ENCODE measurements at places on chromosomes 4 and X.

GRCh38 chrX:150143721-150144440 is 205.6 kb upstream of the EOLA2 start:
- DNase-seq, result no peak

- no peak for DNase-seq
Observed at GRCh38 chr4:186819342-186820086, 95.9 kb upstream of the FAT1 start.

- DNase-seq, result peak; percentile 84
Observed at GRCh38 chr4:48375651-48376304, 34.4 kb downstream of the SLAIN2 start.

- DNase-seq, result no peak
Observed at GRCh38 chr4:82213485-82214417, 160.0 kb downstream of the HNRNPD start.

DNA sequence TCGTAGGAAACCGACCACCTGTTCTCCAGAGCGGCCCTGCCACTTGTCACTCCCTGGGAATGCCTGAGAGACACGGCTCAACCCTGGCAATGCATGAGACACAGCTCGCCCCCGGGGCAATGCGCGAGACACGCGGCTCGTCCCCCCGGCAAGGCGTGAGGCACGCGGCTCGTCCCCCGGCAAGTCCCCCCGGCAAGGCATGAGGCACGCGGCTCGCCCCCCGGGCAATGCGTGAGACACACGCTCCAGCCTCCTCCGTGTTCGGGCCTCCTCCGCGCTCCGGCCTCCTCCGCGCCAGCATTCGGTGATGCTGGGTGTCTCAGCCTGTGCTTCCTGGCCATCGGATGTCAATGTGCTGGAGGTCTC is 27.5 kb upstream of the CPLX1 start:
- DNase-seq, result no peak

DNA sequence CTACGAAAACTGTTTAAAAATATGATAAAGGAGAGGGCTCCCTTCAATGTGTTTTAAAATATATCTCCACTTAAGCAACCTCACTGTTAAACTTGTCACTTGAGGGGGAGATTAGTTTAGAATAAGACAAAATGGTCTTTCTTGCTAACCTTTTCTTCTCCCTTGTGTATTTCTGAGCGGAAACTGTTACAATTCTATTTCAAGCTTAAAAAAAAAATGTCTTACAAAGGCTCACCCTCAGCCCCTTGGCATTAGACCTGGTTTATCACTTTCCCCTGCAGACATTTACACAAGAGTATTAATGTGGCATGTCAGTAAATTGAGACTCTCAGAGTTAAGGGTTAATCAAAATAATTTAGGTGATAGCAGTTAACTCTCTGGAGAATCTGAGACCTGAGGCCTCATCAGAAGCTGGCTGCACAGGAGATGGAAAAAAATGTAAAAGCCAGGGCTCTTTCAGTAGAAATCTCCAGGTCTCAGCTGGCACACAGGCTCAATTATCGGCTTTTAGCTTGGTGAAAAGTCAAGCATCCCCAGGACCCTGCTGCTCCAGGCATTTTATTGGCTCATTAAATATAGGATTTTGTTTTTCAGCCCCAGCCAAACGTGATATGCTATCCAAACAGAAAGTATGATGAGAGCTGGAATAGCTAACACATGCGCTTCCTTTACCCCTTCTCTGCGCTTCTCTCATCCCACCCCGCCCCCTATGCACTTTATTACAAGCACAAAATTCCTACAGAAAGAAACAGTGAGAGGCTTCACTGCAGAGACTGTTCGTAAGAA is 130.5 kb downstream of the PPA2 start:
- DNase-seq, result peak; percentile 8

- peak; percentile 47 for DNase-seq
Observed at GRCh38 chrX:102863735-102864134, 73.3 kb upstream of the RAB40AL start.

- DNase-seq, result no peak
Observed at GRCh38 chrX:1151378-1152077, 60.9 kb downstream of the CRLF2 start.

DNA sequence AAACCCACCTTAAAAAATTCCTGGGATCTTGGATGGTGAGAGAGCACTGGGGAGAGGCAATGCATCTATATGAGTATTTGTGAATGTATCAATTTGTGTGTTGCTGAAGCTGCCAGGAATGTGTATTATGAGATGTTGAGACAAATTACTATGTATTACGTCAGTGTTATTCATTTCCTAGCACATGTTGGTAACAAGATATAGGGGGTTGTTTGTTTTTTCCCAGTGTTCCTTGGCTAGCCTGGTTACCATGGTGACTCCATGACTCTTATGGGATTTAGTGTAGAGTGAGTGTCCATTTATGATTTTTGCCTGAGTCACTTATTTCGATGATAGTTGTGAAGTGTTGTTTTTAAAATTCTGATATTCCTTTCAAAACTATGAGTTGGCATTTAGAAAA is 65.6 kb downstream of the RAB40A start:
- peak; percentile 79 for DNase-seq

DNA sequence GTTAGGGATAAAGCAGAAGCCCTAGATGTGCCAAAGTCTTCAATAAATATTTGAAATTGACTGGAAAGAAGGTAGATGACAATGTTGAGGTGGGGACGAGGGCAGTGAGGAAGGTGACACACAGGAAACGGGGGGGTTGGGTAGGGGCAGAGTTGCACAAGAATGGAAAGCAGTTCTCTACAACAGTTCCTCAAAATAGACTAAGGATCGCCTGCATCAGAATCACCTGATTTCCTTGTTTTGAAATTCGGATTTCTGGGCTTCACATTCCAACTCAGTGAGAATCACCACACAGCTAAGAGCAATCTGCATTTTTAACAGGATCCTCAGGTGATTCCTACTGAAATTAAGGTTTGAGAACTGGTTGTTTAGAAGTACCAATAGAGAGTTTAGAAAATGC is 70.6 kb downstream of the ARFIP1 start:
- no peak for DNase-seq

- no peak for DNase-seq
Observed at GRCh38 chr4:186563761-186564160, 8.4 kb upstream of the MTNR1A start.

- DNase-seq, result no peak
Observed at GRCh38 chr4:48450740-48451139, 32.4 kb upstream of the SLC10A4 start.

DNA sequence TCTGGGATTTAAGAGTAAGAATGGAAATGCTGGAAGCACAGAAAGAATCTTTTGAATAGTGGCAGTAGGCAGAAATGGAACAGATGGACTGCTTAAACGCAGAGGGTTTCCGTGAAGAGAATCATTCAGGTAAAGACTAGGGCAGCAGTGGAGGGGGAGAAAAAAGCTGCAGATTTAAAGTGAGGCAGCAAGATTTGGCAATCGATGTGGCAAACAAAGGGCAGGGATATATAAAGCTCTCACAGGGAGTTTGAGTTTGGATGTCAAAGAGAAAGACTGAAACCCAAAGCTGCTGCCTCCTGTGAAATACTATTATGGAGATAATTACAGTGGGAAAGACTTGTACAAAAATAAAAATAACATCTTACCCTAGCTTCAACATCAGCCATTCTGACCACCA is 384.0 kb downstream of the CENPC start:
- DNase-seq, result no peak

DNA sequence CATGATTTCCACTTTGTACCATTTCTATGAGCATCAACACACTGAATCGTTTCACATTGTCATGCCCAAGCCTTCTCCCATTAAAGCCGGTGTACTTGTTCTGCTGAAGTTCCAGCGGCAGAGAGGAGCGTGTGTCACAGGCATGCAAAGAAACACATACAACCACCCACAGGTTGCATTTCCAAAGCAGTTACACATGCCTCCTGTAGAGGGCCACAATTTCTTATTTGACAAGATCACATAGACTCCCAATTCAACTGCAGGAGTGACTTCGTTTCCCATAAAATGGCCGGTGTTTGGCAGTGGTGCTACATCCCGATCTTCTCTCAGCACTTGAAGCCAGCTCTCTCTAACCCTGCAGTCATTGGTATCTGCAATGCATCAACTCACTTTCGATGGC is 992.6 kb downstream of the NLGN4X start:
- DNase-seq, result no peak

GRCh38 chr4:96483308-96484030 is 643.6 kb downstream of the PDHA2 start:
- DNase-seq, result no peak

- no peak for DNase-seq
Observed at GRCh38 chrX:79443121-79443520, 76.0 kb upstream of the ITM2A start.

DNA sequence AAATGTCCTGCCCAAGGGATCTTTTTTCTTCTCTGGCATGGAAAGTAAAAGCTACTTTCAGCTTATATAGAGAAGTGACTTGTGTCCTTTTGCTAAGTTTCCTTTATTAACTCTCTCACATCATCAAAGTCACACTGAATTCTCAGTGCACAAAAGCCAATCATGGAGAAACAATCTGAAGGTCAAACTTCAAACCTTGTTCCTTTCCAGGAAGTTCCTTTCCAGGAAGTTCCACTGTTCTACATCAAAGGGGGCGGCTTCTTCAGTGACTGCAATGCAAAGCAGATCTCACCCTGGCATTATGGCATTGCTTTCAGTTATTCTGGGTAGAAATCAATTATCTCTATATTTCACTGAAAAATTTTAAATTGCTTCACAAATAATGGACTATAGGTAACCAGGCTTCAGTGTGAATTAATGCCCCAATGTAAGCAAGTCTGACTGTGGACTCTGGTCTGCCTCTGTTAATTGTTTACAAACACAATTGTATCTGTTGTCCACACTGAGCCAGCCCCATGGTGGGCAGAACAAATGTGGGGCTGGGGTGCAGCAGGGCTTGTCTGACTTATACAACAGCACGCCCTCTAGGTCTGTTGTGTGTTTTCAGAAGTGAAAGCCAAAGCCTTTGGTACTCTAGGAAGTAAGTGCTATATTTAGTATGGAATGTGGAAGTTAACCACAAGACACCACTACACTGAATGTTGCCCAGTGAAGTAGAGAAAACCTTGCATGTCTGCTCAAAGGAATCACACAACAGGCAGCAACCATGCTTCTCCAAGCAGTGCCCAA is 98.8 kb downstream of the CDS1 start:
- peak; percentile 56 for DNase-seq

- no peak for DNase-seq
Observed at GRCh38 chr4:163536091-163536490, 41.6 kb downstream of the TMA16 start.

GRCh38 chr4:133377286-133377685 is 228.2 kb downstream of the PCDH10 start:
- no peak for DNase-seq

GRCh38 chrX:137428766-137429591 is 136.9 kb upstream of the ZIC3 start:
- no peak for DNase-seq

DNA sequence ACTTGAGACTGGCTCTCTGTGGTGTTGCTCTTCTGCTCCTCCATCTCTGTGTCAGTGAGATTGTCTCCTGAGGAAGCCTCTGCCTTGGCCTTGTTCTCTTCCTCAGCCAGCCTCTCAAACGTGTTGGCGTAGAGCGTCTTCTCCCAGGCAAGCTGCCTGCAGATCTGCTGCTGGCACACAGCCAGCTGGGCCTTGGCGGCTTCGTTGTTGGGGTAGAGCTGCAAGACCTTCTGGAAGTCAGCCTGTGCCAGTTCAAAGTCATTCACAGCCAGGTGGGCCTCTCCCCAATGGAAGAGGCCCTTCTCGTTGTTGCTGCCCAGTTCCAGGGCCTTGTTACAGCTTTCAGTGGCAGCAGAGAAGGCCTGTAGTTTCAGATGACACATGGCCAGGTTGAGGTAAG is 159.1 kb downstream of the NDST3 start:
- DNase-seq, result no peak

- DNase-seq, result peak; percentile 93
Observed at GRCh38 chr4:138875891-138876608, 139.5 kb upstream of the NOCT start.

- DNase-seq, result no peak
Observed at GRCh38 chr4:141797966-141798365, 161.6 kb downstream of the IL15 start.

- DNase-seq, result no peak
Observed at GRCh38 chr4:153804722-153805121, 15.8 kb upstream of the SFRP2 start.

DNA sequence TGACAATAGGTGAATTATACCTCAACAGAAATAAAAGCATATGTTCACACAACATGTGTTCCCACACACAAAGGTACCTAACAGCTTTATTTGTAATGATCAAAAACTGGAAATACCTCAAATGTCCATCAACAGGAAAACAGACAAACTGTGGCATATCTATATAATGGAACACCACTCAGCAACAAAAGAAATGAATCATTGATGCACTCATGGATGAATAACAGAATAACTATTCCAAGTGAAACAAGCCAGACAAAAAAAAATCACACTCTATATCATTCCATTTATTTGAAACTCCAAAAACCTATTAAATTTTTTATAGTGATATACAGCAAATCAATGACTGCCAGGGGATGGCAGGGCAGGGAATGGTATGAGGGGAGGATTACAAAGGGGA is 148.1 kb downstream of the PLS3 start:
- no peak for DNase-seq

GRCh38 chr4:184510401-184510800 is 36.1 kb upstream of the IRF2 start:
- DNase-seq, result no peak

GRCh38 chrX:11399489-11400094 is 106.4 kb downstream of the AMELX start:
- no peak for DNase-seq

DNA sequence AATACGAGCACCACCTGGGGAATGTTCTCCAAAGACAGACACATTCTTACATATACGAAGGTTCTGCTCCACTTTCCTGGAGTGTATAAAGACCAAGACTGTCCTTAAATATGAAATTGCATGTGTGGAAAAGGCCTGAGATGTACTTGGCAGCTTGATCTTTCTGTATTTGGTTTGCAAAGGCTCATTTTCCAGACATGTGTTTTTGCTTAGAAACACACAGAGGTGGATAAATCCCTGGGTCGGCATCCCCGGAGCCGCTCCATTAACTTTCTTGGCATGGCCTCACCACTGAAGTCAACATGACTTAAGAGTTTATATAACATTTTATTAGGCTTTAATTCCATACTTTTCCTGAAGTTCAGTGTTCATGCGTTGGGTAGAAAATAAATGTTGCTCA is 239.4 kb downstream of the LDB2 start:
- DNase-seq, result peak; percentile 71

GRCh38 chr4:77493120-77493752 is 112.4 kb upstream of the CXCL13 start:
- DNase-seq, result no peak

DNA sequence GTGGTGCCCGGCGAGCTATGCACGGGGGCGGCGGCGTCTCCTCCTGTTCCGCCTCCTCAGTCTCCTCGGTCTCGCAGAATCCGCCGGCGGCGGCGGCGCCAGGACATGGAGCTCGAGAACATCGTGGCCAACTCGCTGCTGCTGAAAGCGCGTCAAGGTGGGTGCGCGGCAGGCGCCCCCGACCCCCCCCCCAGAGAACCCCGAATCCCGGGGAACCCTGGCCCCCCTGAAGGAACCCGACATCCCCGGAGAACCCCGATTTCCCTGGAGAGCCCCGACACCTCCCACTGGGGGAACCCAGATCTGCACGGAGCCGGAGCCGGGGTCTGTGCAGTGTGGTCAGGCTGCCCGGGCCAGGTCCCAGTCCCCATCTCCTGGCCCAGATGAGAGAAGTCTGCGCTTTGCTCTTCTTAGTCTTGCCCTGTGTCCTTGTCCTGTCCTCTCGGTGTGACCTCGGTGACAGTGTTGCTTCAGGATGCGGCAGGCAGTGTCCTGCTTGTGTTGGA is 648 bp downstream of the GRK4 start:
- DNase-seq, result no peak

GRCh38 chr4:108649863-108650211 is 562 bp upstream of the OSTC start:
- DNase-seq, result no peak

GRCh38 chr4:37320513-37321235 is 76.1 kb downstream of the NWD2 start:
- DNase-seq, result no peak
